Stimulated activated CD8-positive, alpha-beta memory T cell treated with anti-CD3 and anti-CD28 coated beads, Interleukin-15, amount 100 ng/mL, for 48 hours (primary cell): ENCODE measurements at places on chromosomes 6 and 20.

DNA sequence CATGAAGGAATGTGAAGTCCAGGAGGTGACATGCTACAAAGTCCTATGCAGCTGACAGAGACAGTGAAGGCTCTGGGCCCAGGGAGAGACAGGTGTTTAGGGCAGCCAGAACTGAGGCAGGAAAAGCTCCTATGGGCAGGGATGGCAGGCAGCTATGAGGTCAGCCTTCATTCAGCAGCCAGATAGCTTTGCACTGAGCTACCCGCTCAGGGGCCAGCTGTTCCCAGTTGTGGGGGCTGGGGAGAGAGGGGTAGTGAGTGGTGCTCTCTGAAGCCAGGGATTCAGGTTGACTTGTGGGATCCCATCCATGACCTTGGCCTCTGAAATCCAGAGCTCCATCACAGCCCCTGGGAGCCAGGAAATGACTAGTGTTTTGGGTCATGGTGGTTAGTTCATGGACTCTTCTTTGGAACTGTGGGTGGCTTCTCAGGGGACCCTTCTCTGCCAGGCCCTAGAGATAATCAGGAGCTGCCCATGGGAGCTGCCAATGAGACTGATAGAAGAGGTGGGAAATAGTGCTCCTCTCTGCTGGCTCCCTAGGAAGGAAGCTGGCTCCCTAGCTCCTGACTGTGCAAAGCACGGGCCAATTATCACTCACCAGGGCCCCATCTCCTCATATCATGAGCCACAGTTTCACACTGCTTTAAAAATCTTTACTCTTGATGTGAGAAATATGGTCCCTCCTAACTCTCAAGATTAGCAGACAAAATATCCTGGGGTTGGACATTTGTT lies 127.7 kb downstream of the VEGFA start:
- DNase-seq = no peak

DNA sequence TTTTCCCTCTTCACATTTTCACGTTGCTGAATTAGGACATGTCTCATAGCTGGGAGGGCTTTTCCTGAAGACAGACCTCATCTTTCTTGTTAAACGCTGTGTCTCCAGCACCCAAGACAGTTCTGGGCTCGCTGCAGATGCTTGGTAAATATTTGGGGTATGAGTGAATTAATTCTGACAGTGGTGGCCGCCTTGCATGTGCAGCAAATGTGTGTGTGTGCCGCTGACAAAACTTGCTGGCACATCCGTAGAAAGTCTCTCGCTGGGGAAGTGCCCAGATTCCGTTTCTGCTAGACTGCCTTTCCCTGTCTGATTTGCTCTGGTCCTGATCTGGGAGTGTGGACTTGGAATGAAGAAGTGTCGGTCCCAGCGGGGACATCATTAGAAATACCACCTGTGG lies 48.2 kb upstream of the ZNFX1 start:
- DNase-seq = no peak

DNA sequence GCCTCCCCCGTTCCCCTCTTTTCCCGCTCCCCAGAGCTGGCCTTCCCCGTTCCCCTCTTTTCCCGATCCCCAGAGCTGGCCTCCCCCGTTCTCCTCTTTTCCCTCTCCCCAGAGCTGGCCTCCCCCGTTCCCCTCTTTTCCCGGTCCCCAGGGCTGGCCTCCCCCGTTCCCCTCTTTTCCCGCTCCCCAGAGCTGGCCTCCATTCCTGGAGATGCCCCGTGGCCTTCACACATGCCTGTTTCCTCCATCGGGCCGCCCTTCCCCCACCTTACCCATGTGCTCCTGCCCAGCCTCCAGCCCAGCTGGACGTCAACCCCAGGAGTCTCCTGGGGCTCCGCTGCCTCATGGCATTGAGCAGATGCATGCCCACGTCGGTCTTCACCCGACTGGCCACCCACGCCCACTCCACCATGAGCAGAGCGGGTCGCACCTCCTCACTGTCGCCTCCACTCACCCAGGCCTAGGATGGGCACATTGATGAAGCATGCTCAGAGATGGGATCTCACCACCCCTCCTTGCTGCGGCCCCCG lies 8.3 kb downstream of the SS18L1 start:
- DNase-seq = no peak

DNA sequence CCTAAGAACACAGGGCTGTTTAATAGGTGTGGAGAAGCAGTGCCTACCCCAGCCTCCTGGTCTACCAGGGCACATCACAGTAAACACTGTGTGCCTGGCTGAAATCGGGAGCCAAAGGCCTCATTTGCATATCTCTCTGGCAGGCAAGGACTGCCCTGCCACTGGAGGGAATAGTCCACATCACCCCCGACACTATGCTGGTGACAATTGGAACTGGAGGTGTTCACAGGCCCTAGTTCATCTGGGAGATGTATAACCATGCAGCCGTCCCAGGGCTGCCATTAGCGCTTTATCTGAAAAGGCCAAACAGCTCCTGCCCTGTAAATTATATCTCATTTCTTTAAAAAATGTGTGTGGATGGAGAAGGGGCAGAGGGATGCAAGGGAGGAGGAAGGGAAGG lies 150.3 kb downstream of the LINC00237 start:
- no peak for DNase-seq

DNA sequence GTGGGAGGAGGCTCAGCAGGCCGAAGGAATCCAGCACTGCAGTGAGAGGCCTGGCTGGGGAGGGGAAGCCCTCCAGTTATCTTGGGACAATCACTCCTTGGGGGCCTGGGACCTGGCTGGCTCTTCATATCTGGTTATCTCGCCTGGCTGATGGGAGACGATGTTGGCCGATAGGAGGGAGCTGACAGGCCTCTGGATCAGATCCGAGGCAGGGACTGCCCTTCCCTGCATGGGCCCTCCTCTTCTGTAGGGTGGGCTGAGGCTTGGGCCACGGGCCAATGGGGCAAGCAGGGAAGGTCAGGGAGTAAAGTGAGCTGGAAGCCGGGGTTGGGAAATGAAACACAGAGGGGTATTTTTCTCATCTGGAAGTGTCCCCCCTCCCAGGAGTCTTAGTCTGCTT lies 25.2 kb downstream of the MANBAL start:
- no peak for DNase-seq

DNA sequence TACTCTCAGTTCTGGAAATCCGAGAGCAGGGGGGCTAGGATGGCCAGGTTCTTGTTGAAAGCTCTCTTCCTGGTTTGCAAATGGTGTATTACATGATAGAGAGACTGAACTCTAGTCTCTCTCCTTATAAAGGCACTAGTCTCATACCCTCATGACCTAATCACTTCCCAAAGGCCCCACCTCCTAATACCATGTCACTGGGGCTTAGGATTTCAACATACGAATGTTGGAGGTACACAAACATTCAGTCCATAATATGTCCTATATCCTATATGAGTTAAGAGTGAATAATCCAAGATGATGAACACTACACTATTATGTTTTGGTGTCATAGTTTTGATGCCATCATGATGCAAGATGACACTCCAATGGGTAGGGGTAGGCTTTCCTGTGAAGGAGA lies 20.0 kb upstream of the TXLNB start:
- DNase-seq = no peak

- DNase-seq = no peak
Measured at GRCh38 chr20:25654487-25654886, 30.7 kb upstream of the NANP start.

GRCh38 chr6:43260791-43261190 lies 17.5 kb downstream of the TTBK1 start:
- no peak for DNase-seq

- no peak for DNase-seq
Measured at GRCh38 chr6:113458368-113459010, 398.7 kb upstream of the MARCKS start.

GRCh38 chr6:127517693-127518092 lies 1.4 kb downstream of the MTCL3 start:
- no peak for DNase-seq

- DNase-seq = no peak
Measured at GRCh38 chr6:132190815-132191175, 210.5 kb downstream of the MOXD1 start.

DNA sequence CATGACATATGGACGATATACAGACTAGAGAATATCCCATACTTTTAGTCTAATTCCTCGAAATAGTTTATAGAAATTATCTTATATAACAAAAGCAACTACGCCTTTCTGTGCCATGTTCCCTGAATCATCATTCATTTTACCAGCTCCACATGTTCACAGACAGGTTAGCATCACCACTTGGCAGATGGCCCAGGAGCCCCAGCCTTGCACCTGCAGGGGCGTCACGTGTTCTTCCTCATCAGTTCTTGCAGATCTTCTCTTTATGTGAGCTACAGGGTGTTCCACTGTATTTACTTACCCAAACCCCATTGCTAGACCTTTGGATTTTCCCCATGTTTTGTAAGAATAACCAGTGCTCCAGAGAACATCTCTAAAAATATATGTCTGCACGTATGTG lies 12.6 kb upstream of the BNIP5 start:
- no peak for DNase-seq

DNA sequence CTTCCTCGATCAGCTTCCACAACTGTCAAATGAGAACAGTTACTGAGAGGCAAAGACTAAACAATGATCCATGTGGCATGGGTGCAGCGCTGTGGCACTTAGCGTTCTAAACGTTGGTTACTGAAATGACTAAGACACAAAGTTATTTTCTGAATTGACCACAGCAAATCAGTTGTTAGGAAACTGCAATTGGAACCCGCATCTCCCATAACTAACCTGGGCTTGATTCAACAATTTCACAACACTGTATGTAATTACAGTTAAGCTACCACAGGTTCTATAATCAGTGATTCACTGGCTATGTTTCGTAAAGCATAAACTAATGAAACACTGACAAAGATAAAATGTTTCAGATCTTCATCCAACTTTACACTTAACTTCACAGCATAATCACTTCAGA lies 12.5 kb downstream of the WDR27 start:
- no peak for DNase-seq

DNA sequence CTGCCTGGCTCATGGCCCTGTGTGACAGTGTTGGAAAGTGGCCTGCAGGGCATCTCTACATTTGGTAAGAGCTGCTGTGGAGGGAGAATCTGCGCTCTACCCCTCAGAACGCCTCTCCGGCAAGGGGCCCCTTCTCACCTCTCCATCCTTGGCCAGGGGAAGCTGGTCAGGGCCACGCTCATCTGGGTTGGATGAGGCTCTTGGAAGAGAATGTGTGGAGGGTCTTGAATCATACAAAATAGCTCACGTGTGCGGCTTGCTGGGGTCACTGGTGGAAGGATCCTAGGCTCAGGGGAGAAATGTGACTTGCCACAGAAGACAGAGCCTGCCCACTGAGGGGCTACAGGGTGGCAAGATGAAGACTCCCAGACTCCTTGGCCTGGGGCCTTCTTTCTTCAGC lies 105.0 kb downstream of the SCML4 start:
- no peak for DNase-seq

- no peak for DNase-seq
Measured at GRCh38 chr20:44678242-44678641, 26.7 kb upstream of the ADA start.

DNA sequence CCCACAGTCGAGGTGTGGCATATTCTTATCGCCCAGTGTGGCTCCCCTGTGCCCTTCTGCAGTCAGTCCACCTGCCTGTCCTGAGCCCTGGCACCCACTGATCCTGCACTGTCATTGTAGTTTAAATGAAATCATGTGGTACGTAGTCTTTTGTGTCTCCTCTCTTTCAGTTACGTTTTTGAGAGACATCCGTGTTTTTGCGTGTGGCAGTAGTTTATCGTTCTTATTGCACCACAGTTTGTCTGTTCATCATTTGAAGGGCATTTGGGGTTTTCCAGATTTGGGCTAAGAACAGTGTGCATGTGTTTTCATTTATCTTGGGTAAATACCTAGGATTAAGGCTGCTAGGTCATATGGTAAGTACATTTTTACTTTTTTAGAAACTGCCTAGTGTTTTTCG lies 49.3 kb downstream of the SPATA2 start:
- DNase-seq = no peak

- no peak for DNase-seq
Measured at GRCh38 chr6:52596371-52597028, 19.6 kb upstream of the TRAM2 start.

- no peak for DNase-seq
Measured at GRCh38 chr6:116229287-116229913, 24.5 kb downstream of the TSPYL4 start.

DNA sequence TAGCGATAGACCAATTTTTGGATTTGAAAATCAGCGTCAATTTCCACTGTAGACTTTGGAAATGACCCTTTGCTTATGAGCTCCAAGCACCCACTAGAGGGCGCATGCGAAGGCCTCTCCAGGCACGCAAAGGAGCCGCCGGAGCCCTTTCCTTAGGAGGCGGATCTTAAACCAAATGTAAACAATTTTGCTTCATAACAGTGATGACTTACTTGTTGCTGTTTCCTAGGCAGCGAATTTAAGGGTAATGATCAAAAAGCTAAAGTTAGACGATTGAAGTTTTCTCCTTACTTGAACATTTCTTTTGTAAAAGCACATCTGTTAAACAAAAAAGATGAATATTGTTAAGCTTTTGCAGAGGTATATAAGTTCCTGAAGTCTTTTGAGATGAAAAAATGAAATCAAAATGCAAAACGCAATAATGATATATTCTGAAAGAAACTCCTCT lies 29.2 kb upstream of the EXOC2 start:
- peak; percentile 56 for DNase-seq

DNA sequence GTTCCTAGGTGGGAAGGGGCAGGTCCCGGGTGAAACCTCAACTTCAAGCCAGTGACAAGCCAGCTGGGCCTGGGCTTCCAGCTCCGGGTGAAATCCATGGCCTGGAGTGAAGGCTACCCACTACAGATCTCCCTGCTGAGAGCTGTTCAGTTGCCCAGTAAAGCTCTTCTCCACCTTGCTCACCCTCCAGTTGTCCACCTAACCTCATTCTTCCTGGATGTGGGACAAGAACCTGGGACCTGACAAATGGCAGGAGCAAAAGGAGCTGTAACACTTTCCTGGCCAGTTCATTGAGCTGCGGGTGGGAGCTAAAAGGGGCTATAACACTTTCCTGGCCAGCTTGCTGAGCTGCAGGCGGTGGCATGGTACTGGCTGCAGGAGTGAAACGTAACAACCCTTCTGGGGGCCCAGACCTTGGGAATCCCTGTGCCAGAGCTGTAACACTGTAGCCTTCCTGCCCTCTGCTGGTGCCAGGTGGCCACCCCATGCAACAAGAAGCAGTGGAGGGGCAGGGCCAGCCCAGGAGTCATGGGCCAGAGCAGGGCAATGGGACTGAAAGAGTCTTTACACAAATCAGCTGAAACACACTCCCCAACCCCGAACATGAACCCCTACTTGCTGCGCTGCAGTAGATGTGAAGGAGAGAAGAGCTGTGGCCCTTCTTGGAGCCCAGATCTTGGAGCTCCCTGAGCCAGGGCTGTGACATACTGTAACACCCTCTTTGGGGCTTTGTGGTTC lies 3.6 kb upstream of the HINT3 start:
- no peak for DNase-seq

DNA sequence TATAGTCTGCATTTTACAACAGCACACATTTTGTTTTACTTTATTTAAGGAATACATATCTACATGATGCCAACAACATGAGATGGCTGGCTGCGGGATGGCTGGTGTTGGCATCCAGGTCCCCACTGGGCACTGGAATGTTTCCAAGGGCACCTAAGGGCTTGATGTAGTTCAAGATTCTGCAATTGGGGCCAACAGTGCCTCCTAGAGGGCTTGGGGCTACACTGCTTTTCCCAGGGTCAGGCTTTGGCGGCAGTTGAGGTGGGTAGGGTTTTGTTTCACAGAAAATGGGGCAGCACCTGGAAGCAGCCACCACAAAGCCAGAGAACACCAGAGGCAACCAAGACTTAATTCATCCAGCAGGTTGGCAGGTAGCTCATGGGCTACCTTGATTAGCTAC lies 202.2 kb upstream of the PRND start:
- DNase-seq = peak; percentile 2
